Activated T-helper 1 cell treated with anti-CD3 and anti-CD28 coated beads, Interleukin-12 subunit alpha, Interleukin-12 subunit beta, Interleukin-2, Interleukin-4 antibody, amounts not matched to agents 30 ng/mL and 10 ng/mL and 1 ng/mL, durations not matched to agents 14 hours and 24 hours and 36 hours (primary cell): ENCODE measurements at places on chromosomes 4 and X. TPM values are rescaled to one million over a fixed set of nuclear protein-coding genes. Genes with fewer than 3 reads are reported as not detected.

Gene PRKG2
- 0.10 and 0.20 TPM in 2 replicates for total RNA-seq

Gene IL2
- 595 and 611 TPM in 2 replicates for total RNA-seq

Gene LINC00632
- total RNA-seq: 3.3 and 4.1 TPM in 2 replicates

DNA sequence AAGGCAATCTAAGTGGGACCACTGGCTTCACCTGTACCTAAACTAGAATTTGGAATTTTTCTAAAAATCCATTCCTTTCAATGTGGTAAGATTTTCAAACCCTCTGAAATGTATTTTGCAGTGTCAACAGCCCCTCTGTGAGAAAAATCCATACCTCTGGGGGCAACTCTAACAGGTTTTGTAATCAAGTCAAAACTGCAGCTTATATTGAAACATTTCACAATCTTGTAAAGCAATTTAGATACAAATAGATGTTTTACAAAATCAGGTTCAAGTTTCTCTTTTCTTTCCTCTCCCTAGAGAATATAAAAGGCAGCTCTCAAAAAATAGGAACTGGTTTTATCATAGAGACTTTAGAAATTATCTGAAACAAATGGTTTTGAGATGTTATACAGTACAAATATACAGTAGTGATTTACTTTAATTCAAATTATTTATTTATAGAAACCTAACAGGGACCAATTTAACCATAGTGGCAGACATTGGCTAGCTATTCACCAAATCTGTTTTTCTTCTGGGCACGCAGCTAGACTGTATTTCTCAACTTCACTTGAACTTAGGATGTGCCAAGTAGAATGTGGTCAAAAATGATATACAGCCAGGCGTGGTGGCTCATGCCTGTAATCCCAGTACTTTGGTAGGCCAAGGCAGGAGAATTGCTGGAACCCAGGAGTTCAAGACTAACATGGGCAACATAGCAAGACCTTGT, 36.3 kb upstream of the SPINK2 start:
- H3K4me3 ChIP-seq: no peak overlapping the region
- DNase-seq: no peak
- peaks cover 6% of the 10 kb centered on the region for H3K27me3 ChIP-seq
- no peaks in the 10 kb centered on the region for H3K4me1 ChIP-seq
- no peaks in the 10 kb centered on the region for H3K36me3 ChIP-seq

Gene SUPT20HL2
- total RNA-seq: not detected in 2 replicates

GRCh38 chrX:87409113-87409841, 108.3 kb upstream of the KLHL4 start:
- no peaks in the 10 kb centered on the region for H3K4me1 ChIP-seq
- H3K27me3 ChIP-seq: no peaks in the 10 kb centered on the region
- no peak overlapping the region for H3K27ac ChIP-seq
- H3K36me3 ChIP-seq: no peaks in the 10 kb centered on the region
- no peak overlapping the region for H3K4me3 ChIP-seq

- H3K27me3 ChIP-seq: no peaks in the 10 kb centered on the region
- DNase-seq: no peak
- no peak overlapping the region for H3K4me3 ChIP-seq
- no peak overlapping the region for H3K27ac ChIP-seq
Observed at GRCh38 chrX:110104078-110104477, 101.2 kb downstream of the TMEM164 start.

GRCh38 chrX:68438575-68438974, 5.3 kb upstream of the OPHN1 start:
- no peak overlapping the region for H3K27ac ChIP-seq
- H3K36me3 ChIP-seq: no peaks in the 10 kb centered on the region
- DNase-seq: no peak
- H3K4me3 ChIP-seq: no peak overlapping the region
- H3K27me3 ChIP-seq: peaks cover 11% of the 10 kb centered on the region

- no peak for DNase-seq
- H3K4me3 ChIP-seq: no peak overlapping the region
- no peaks in the 10 kb centered on the region for H3K4me1 ChIP-seq
- H3K36me3 ChIP-seq: no peaks in the 10 kb centered on the region
- peaks cover 5% of the 10 kb centered on the region for H3K27me3 ChIP-seq
- H3K27ac ChIP-seq: no peak overlapping the region
Observed at GRCh38 chrX:153861733-153862310, 24.2 kb downstream of the L1CAM start.

DNA sequence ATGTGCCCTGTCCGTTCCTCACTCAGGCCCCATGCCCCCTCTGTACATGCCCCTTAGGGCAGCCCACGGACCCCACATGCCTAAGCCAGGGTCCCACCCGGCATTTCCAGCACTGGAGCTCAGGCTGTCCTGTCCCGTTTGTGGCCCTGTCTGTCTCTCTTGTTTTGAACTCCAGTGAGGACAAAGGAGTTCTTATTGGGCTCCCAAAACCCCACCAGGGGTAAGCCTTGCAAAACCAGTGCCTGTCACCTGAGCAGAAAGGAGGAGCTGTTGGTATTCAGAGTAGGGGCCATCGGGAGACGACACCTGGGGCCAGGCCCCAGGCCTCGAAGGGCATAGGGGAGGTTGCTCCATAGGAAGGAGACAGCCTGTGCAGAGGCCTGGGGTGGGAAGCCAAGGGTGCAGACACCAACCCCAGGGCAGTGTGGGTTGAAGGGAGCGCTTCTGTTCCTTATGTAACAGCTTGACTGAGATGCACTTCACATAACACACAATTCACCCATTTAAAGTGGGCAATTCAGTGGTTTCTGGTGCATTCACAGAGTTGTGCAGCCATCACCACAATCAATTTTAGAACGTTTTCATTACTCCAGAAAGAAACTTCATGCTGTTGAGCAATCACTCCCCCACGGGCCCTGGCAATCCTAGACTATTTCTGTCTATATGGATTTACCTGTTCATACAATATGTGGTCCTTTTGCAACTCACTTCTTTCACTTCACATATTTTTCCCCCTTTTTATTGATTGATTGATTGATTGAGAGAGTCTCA, 31.7 kb downstream of the MAN2B2 start:
- H3K4me1 ChIP-seq: peaks cover 13% of the 10 kb centered on the region
- no peaks in the 10 kb centered on the region for H3K27me3 ChIP-seq

- H3K4me1 ChIP-seq: no peaks in the 10 kb centered on the region
- H3K4me3 ChIP-seq: no peak overlapping the region
- H3K27ac ChIP-seq: no peak overlapping the region
- H3K27me3 ChIP-seq: no peaks in the 10 kb centered on the region
- H3K36me3 ChIP-seq: no peaks in the 10 kb centered on the region
Observed at GRCh38 chrX:108347800-108348199, 90.4 kb downstream of the COL4A6 start.

- no peaks in the 10 kb centered on the region for H3K4me1 ChIP-seq
- no peaks in the 10 kb centered on the region for H3K36me3 ChIP-seq
- no peak overlapping the region for H3K27ac ChIP-seq
- DNase-seq: no peak
Observed at GRCh38 chr4:150098214-150098613, 20.0 kb downstream of the DCLK2 start.

DNA sequence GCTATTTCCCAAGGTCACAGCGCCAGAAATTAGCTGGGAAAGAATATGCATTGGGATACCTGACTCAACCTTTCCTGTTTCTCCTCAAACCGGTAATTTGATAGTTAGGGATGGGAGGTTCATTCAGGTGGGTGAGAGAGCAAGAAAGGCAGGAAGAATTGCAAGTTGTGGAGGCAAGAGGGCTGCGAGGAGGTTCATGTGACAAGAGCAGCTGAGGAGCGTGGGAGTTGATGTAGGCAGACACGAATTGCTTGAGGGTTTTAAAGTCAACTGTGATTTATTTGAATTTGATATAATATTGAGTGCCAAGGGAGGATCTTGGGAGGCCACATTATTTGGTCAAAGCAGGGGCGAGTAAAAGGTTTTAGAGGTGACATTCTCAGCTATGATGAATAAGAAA, 329.0 kb downstream of the STIM2 start:
- no peaks in the 10 kb centered on the region for H3K27me3 ChIP-seq
- H3K4me1 ChIP-seq: no peaks in the 10 kb centered on the region
- no peak for DNase-seq
- H3K27ac ChIP-seq: no peak overlapping the region
- no peaks in the 10 kb centered on the region for H3K36me3 ChIP-seq

- H3K27ac ChIP-seq: no peak overlapping the region
- DNase-seq: no peak
- no peaks in the 10 kb centered on the region for H3K4me1 ChIP-seq
- H3K4me3 ChIP-seq: no peak overlapping the region
Observed at GRCh38 chr4:52290466-52290865, 239.4 kb downstream of the SPATA18 start.

DNA sequence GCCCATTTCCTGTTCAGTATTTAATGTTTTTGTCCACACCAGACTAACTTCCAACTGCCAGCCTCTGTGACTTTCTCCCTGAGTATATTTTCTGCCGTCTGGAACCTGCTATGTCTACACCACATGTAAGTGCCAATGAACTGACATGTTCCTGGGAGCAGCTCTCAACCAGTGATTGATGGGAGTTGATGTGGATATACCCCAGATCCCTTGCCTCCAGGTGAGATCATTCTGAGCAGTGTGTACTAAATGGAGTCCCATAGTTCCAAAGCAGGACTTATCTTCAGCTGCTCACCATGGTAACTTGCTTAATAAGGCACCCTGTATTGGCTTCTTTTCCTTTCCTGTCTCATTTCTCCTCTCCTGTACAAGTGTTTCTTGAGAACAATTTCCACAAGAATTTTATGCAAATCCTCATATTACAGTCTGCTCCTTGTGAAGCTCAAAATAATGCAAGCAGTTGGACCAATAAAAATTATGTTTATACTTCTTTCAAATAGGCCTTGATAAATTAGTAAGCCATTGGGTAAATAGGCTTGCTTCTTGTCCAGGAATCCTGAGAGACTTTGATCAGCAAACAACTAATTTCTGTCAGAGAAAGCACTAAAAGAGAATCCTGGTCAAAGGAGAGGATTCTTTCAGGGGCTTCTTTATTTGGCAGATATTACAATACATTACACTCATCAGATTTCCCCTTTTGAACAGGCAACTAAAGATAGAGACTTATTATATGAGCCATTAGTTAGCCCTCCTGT, 911.7 kb upstream of the NDST4 start:
- H3K36me3 ChIP-seq: no peaks in the 10 kb centered on the region
- H3K27me3 ChIP-seq: no peaks in the 10 kb centered on the region
- no peak overlapping the region for H3K4me3 ChIP-seq
- no peak for DNase-seq
- H3K27ac ChIP-seq: no peak overlapping the region

DNA sequence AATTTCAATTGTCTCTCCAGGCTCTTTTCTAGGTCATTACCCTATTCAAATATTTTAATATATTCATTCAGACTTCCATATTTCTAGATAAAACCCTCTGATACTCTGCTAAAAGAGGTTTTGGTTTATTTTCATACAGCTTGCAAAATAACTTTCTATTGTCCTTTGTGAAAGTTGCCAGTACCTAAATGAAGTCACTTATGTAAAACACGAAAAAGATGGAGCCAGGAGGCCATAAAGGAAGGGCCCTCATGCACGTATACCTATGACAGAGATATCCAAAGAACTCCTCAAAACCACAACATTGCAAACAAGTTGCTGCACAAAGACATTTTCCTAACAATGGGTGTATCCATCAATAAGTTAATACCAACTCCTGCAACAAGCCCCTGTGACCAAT, 25.7 kb upstream of the ELOVL6 start:
- H3K4me1 ChIP-seq: peaks cover 34% of the 10 kb centered on the region
- no peak overlapping the region for H3K27ac ChIP-seq
- DNase-seq: no peak
- peaks cover 17% of the 10 kb centered on the region for H3K27me3 ChIP-seq
- H3K4me3 ChIP-seq: no peak overlapping the region
- peaks cover 7% of the 10 kb centered on the region for H3K36me3 ChIP-seq

DNA sequence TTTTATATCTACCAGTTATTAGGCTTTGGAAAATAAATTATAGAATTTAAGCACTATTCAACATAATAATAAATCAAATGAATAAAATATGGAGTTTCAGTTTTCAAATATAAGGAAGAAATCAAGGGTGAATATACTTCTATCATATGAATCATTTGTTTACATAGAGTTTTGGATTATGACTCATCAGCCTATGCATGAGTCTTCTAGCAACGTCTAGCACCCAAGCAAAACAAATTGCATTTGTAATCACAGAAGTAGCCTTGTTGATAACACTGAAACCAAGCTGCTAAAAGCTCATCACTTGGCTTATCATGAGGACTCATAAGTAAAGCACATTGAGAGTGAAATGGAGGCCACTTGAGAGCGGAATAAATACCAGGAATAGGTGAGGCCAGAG, 434.6 kb downstream of the PCDH11X start:
- DNase-seq: no peak
- H3K4me3 ChIP-seq: no peak overlapping the region
- H3K27me3 ChIP-seq: no peaks in the 10 kb centered on the region
- H3K27ac ChIP-seq: no peak overlapping the region

DNA sequence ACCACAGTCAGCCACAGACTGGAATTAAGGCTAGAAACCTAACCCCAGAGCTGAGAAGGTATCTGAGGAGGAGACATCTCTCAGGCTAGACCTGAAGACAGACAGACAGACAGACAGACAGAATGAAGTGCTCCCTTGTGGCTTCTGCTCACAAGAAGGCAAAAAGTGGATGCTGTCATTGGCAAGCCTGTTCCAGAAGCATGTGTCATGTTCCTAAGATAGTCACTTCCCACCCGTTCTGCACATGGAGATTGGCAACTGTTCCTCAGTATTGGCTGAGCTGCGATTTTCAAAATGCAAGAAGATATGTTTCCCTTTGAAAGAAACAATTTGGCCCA, 166.4 kb downstream of the NSUN7 start:
- H3K4me1 ChIP-seq: peaks cover 37% of the 10 kb centered on the region
- H3K27me3 ChIP-seq: no peaks in the 10 kb centered on the region
- H3K27ac ChIP-seq: peak overlapping the region; percentile 6
- H3K4me3 ChIP-seq: no peak overlapping the region

GRCh38 chr4:112003231-112003907, 141.9 kb upstream of the FAM241A start:
- H3K4me1 ChIP-seq: no peaks in the 10 kb centered on the region
- H3K27me3 ChIP-seq: peaks cover 9% of the 10 kb centered on the region
- no peaks in the 10 kb centered on the region for H3K36me3 ChIP-seq
- H3K27ac ChIP-seq: no peak overlapping the region
- H3K4me3 ChIP-seq: no peak overlapping the region
- no peak for DNase-seq

Gene TASL
- 7.0 and 7.6 TPM in 2 replicates for total RNA-seq

GRCh38 chrX:37716602-37717001, 31.0 kb downstream of the XK start:
- H3K4me1 ChIP-seq: peaks cover 7% of the 10 kb centered on the region
- H3K27me3 ChIP-seq: peaks cover 2% of the 10 kb centered on the region
- H3K36me3 ChIP-seq: no peaks in the 10 kb centered on the region
- no peak overlapping the region for H3K4me3 ChIP-seq
